ENCODE measurements at places on chromosomes 12 and 14.

DNA sequence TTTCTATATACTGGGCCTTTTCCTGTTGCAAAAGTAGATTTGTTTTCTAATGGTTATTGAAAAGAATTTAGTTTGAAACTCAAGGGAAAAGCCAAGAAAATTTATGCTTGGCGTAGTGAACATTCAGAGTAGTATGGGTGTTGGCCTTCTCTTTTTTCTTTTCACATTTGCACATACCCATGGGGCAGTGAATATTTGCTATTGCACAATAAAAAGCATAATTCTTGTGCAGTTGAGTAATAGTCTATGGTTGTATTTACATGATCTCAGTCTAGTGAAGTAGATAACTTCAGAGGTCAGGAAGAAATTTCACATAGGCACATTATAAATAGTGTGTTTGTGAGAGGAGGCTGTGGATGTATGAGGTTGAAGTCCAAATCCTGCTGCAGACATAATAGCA is 158.1 kb downstream of the FLRT2 start:
- no peak for DNase-seq

DNA sequence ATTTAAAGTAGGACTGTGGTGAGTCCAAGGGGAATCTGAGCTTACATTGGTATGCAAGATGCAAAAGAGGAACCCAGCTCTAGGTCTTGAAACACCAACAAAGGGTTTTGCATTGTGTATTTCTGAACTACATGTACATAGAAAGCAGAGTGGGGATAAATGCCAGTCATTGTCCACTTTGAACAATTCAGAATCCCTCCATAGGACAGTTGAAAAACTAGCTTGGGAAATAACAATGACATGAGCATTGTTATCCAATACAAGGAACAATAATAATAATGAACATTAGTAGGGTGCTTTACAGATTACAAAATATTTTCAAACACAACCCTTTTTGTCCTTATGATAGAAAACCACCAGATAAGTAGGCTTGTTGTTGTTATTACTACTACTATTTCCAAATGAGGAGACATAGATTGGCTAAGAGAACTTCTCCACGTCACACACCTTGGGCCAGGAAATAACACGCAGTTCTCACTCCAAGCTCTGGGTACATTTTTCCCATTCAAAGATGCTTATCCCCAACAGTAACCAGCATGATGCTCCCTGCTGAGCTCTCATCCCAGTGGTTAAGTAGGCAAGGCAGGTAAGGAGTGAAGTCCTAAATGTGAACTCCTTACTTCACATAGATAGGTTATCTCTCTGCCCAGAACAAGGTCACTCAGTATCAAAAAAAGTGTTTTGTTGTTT is 51.7 kb upstream of the RASSF8 start:
- DNase-seq, result no peak

- no peak for DNase-seq
Measured at GRCh38 chr12:111253213-111253612, 115.7 kb downstream of the PHETA1 start.

GRCh38 chr14:36068777-36069534 is 107.6 kb downstream of the PTCSC3 start:
- DNase-seq, result no peak

- DNase-seq, result no peak
Measured at GRCh38 chr14:94001016-94001415, 3.9 kb downstream of the CCDC197 start.

DNA sequence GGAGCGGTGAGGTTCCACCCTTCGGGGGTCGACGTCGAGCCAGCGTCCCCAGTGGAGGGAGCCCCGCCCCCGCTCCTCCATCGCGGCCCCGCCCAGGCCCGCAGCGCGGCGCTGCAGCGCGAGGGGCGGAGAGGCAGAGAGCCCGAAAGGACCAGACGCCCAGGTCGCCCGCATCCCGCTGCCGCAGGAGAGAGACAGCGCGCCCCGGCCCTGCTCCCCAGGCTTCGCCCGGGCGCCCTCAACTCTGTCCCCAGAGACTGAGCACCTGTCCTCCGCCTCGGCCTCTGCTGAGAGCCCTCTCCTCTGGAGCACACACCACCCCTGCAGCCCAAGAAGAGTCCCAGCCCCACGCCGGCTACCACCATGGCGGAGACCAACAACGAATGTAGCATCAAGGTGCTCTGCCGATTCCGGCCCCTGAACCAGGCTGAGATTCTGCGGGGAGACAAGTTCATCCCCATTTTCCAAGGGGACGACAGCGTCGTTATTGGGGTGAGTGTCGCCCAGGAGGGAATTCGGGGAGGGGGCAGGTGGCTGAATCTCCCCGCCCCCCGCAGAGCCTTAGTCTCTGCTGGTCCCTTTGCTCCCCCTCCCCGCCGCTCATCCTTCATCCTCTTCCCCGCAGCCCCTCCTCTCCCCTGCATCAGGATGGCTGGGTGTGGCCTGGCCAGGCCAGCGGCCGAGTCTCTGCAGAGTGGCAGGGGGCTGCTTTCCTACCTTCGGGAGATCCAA is at the start of gene KIF5A:
KIF5A (plus strand) TSS at position 136 of the 732 bp plus-strand sequence; CDS start at position 364, 228 bp downstream.
- DNase-seq, result peak; percentile 58
